ENCODE measurements at places on chromosomes 12 and 14.

DNA sequence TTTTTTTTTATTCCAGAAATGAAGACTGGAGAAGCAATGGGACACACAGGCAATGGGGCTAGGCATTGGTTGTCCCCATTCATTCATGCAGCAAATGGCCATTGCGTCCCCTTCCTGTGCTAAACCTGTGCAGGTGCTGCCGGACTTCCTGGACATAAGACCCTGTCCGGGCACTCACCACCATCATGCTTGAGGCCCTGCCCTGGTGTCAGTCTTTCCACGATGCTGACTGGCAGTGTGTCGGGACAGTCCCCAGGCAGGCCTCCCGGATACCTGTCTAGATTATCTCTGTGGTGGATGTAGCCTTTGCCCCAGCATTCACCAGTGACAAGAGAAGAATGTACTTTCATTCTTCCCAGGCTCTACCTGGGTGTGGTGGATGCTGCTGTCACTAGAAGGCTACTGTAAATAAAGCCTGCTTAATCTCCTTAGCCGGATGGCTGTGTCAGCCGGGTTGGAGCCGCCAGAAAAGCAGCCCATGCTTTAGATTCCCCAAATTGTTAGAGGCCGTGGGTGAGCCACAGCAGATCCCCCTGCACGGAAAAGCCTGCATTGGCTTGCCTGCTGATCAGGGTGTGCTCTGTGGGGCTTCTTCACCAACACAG is 94.5 kb upstream of the PARP11 start:
- DNase-seq: no peak

DNA sequence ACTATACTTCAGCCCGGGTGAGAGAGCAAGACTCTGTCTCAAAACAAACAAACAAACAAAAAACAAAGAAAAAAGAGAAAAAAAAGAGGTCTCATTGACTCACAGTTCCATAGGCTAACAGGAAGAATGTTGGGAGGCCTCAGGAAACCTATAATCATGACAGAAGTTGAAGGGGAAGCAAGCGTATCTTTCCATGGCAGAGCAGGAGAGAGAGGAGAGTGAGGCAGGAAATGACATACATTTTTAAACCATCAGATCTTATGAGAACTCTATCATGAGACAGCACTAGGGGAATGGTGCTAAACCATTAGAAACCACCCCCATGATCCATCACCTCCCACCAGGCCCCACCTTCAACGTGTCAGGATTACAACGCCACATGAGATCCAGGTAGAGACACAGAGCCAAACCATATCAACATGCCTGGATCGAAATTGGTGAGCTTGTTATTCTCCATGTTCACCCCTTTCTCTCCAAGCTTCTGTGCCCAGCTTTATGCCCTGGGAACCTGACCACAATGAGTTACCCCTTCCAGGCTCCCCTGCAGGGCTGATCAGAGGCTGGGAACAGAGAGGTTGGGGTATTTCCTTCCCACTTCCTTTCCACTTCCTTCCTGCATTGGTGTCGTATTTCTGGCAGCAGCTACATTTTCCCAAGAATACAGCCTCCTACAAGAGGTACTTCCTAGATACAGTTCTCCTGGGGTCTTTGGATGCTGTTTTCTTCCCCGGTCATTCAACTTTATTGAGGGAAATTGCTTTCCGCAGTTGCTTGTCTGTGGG is 219.3 kb upstream of the FLRT2 start:
- DNase-seq: no peak

- DNase-seq: no peak
These were observed 210.5 kb downstream of the BCAT1 start for GRCh38 chr12:24738441-24738840.

- DNase-seq: peak; percentile 22
These were observed 7.9 kb downstream of the NOVA1 start for GRCh38 chr14:26589925-26590324.

DNA sequence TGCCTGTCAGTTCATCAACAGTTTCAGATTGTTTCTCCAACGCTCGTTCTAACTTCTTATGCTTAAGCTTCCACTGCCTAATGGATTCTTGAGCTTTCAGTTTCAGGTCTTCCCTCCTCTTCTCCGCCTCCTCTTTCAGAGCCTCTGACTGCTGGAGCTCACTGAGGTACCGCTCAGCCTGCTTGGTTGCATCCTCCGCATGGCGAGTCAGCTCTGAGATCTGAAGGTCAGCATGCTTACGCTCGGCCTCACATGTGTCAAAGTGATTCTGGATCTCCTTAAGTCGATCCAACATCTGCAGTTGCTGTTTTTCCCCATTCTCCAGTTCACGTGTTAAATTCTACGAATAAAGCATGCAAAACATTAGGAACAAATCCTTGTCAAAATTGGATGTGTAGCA is 148.8 kb downstream of the CEP128 start:
- no peak for DNase-seq

GRCh38 chr14:57884175-57884574 is 18.3 kb upstream of the SLC35F4 start:
- DNase-seq: no peak

DNA sequence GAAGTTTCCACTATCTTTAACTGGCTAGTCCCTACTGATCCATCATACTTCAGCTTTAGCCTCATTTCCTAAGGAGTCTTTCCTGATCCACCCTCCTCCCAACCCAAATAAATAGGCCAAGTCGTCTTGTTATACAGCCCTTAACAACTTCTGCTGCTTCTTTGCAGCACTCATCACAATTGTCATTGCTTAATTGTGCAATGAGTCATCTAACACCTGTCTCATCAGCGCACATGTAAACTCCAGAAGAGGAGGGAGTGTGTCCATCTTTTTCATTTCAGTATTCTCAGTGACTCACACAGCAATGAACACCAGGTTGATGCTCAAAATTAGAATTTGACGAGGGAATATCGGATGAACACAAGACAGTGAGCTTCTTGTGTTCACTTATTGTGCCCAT is 87.3 kb downstream of the SUDS3 start:
- no peak for DNase-seq

DNA sequence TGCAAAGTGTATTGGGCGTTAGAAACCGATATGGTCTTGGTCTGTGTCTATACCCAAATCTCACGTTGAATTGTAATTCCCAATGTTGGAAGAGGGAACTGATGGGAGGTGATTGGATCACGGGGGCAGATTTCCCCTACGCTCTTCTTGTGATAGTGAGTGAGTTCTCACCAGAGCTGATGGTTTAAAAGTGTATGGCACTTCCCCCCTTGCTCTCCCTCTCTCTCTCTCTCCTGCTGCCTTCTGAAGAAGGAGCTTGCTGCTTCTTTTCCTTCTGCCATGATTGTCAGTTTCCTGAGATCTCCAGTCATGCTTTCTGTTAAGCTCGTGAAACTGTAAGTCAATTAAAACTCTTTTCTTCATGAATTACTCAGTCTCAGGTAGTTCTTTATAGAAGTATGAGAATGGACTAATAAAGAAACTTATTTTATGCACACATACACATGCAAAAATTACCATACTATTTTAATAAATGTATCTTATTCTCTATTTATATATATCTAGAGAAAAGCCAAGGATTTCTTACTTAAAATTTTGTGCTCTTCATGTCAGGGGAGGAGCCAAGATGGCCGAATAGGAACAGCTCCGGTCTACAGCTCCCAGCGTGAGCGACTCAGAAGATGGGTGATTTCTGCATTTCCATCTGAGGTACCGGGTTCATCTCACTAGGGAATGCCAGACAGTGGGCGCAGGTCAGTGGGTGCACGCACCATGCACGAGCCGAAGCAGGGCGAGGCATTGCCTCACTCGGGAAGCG is 1891.0 kb upstream of the FLRT2 start:
- no peak for DNase-seq

GRCh38 chr12:29255042-29255441 is 106.0 kb downstream of the FAR2 start:
- DNase-seq: no peak

DNA sequence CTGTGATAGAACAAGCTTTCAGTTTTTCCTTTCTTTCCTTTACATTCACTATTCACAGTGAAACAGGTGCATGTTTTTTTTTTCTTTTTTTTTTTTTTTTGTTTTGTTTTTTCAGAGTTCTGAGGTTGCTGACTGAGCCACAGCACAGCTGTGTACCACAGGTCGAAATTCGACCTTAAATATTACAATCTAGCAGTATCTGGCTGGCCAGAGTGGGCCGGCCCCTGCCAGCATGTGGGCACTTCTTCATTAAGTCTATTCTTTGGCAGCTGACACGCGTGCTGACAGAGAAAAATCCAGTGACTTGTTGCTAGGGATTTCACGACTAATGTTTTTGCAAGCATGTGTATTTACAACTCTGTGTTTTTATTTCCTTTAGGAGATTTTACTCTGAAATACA is 33.9 kb downstream of the FBXO33 start:
- no peak for DNase-seq

DNA sequence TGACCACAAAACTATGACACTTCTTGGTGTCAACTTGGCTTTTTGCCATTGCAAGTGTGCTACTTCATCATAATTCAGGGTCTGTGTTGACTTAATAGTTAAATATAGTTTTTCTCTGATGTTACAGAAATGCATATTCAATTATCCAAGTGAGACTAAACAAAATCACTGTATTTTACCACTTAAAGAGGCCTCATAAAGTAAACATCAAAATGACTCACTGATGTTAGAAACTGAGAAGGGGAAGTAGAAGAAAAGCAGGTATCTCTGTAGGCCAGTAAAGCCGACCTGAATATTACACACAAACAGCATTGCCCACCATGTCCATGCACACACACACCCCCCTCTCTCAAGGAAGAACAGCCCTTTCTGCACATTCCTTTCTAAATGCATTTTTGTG is 55.4 kb downstream of the RPAP3 start:
- DNase-seq: no peak

GRCh38 chr14:55583942-55584468 is 4.0 kb downstream of the KTN1 start:
- DNase-seq: no peak

DNA sequence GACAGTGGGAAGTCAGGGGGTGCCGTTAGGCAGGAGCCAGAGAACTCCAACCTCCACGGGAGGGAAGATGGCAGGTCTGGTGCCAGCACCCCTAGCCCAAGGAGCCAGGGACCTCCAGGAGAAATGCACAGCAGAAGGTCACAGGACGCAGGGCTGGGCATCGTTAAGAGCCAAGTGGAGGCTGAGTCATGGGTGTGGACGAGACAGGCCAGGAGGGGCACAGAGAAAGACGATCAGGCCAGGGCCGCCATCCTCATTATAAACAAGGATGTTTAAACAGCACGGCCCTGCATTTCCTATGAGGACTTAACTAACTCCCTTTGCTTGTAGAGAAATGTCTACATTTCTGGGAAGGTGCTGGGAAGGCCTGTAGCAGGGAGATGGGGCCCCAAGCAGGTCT is 77.9 kb upstream of the FZD10 start:
- DNase-seq: no peak

Data from cerebellar nuclear complex (tissue), 1 donor.